Left cardiac atrium (tissue), 4 donors: ENCODE measurements at places on chromosomes 1 and 21. TPM values are rescaled to one million over a fixed set of nuclear protein-coding genes. Genes with fewer than 3 reads are reported as not detected.

GRCh38 chr1:7343882-7344281 is 427.2 kb upstream of the VAMP3 start:
- DNase-seq: no peak

GRCh38 chr1:148293651-148294050 is 141.6 kb upstream of the NBPF11 start:
- no peak for DNase-seq

- no peak for DNase-seq
These were observed 173.6 kb downstream of the ZP4 start for GRCh38 chr1:237717106-237717505.

GRCh38 chr21:35664683-35665082 is 395.6 kb downstream of the SETD4 start:
- no peak for DNase-seq

DNA sequence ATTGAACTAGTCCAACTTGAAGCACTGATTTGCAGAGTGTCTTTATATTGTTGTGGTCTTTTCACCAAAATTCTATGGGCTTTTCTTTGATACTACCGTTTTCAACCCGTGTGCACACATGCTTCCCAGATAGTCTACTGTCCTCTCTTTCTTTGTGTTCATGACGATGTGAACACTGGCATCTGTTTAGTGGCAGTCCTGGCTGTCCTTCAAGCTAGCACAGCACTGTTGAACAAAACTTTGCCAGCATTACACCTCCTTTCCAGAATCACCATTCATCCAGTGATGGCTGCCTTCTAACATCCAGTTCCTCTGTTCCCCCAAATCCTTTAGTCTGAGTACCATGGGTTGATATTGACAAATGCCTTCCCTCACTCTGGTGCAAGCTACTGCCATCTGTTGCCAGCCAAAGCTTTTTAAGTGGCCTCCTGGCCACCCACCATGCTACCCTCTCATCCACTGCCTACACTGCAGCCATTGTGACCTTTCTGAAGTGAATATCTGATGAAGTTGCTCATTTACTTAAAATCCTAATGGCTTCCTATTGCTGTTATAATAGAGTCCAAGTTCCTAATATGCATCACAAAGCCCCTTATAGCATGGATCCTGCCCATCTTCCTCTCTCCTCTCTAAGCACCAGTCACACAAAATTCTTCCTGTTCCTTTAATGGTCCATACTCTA is 94.3 kb downstream of the NIBAN1 start:
- no peak for DNase-seq

- no peak for DNase-seq
These were observed 921 bp downstream of the SMPDL3B start for GRCh38 chr1:27935721-27936120.

DNA sequence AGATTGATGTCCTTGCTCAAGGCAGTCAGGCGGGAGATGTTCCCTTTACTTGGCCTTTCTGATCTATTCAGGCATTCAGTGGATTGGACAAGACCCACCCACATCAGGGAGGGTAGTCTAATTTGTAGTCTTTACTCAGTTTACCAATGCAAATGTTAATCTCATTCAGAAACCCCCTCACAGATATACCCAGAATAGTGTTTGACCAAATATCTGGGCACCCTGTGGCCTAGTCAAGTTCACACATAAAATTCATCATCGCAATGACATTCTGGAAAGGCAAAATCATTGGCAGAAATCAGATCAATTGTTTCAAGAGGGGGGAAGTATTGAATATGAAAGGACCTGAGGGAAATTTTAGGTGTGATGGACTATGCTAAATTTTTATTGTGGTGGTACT is 12.5 kb upstream of the SFT2D2 start:
- no peak for DNase-seq

DNA sequence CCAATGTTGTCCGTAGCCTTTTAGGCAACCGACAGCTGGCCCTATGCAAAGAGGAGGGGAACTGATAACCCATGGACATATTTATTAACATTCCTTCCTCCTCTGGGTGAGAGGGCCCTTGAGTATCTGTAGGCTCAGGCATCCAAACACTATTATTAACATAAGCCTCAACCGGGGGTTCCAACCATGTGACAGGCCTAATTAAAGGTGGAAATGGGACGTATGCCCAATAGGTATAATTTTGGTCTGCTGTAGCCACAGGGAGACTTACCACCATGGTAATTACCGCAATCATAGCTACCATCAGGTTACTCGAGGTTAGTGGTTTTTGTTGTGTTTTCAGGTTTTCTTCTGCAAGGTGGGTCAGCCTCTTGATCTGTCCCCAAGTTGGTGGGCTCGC is 5.3 kb downstream of the DAP3 start:
- DNase-seq: no peak

DNA sequence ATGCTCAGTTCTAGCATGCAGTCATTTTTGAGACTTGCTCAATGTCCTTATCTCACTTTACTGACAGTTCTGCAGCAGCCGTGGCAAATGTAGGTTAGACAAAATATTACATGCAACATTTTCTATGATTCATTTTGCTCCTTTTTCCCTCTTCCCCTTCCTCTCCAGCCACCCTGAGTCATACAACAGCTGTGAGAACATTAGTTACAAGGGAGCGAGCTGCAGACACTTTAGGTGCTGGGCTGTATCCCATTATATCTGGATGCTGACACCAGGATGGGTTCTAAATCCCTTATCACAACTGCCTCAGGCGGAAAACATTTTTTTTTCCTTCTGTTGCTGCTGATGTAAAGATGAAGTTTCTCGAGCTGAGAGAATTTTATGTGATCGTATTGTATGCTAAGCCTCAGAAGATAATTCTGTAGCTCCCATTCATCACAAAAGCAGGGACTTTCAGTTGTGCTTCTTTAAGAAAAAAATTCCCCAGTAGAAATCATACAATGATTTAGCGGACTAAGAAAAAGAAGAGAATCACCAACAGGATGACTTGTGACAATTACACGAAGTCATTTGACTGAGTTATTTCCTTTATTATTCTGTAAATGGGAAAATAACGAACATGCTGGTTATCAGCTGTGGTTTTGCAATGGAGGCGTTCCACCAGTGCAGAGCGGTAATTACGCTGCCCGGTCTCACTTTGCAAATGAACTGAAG is 345.0 kb downstream of the DISC1 start:
- DNase-seq: no peak

Gene CA6
- total RNA-seq: not detected
